ENCODE measurements at places on chromosomes 4 and X.

- H3K36me3 ChIP-seq: no peaks in the 10 kb centered on the region
- H3K27me3 ChIP-seq: no peaks in the 10 kb centered on the region
- H3K4me3 ChIP-seq: no peak overlapping the region
- H3K4me1 ChIP-seq: peaks cover 14% of the 10 kb centered on the region
- peak overlapping the region; percentile 62 for H3K27ac ChIP-seq
Measured at GRCh38 chr4:89563431-89563830, 255.8 kb upstream of the GPRIN3 start.

DNA sequence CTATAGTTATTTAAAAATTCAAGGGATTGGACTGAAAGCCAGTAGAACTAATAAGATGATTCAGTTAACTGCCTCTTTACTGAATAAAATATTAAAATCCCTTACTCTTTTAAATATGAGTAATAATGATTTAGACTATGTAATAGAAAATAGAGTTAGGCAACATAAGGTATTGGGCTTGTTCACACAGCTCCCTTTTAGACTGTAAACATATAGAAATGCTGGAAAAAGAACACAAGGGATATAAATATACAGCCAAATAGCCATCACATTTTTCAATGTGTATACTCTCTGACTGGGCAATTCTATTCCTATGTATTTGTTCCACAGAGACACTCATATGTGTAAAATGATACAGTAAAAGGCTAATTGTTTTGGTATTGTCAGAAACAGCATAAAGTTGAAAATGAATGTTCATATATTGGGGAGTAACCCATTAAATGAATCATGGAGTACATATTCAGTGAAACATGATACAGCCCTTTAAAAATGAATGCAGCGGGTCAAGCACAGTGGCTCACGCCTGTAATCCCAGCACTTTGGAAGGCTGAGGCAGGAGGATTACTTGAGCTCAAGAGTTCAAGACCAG is 129.8 kb downstream of the TBC1D19 start:
- H3K27me3 ChIP-seq: no peaks in the 10 kb centered on the region
- H3K4me1 ChIP-seq: peaks cover 8% of the 10 kb centered on the region
- no peak overlapping the region for H3K4me3 ChIP-seq

- H3K4me1 ChIP-seq: no peaks in the 10 kb centered on the region
- H3K27ac ChIP-seq: no peak overlapping the region
- DNase-seq: no peak
- H3K36me3 ChIP-seq: peaks cover 18% of the 10 kb centered on the region
Measured at GRCh38 chr4:8041172-8041571, 101.5 kb upstream of the AFAP1 start.

- H3K36me3 ChIP-seq: no peaks in the 10 kb centered on the region
- no peaks in the 10 kb centered on the region for H3K4me1 ChIP-seq
- H3K4me3 ChIP-seq: no peak overlapping the region
- H3K27ac ChIP-seq: no peak overlapping the region
Measured at GRCh38 chr4:115332078-115332477, 218.7 kb upstream of the NDST4 start.

- H3K36me3 ChIP-seq: no peaks in the 10 kb centered on the region
- no peak overlapping the region for H3K4me3 ChIP-seq
- H3K27ac ChIP-seq: no peak overlapping the region
- H3K4me1 ChIP-seq: no peaks in the 10 kb centered on the region
Measured at GRCh38 chr4:186201535-186202230, 10.3 kb downstream of the CYP4V2 start.

DNA sequence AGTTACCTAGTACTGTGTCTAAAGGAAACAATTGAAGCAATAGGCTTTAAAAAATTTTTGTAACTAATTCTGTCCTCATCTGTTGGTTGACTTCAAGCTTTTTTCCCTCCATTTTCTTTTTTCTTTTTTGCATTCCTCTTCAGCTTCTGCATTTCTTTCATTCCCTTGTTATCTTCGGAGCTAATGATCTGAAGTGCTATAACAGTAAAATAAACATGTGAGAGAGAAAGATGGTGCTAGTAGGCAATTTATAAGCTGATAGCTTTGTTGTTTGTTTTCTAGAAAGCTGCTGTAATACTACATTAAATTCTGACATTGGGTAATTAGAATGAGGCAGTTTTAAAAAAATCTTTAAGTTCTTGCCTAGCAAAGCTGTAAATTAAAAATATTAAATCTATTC is 37.1 kb downstream of the PTPN13 start:
- H3K36me3 ChIP-seq: peaks cover 5% of the 10 kb centered on the region
- no peak for DNase-seq
- no peak overlapping the region for H3K4me3 ChIP-seq
- H3K27ac ChIP-seq: no peak overlapping the region

- H3K4me3 ChIP-seq: peak overlapping the region; percentile 19
- no peak overlapping the region for H3K27ac ChIP-seq
- peak; percentile 75 for DNase-seq
- peaks cover 12% of the 10 kb centered on the region for H3K4me1 ChIP-seq
Measured at GRCh38 chr4:158327525-158327924, 117.2 kb downstream of the TMEM144 start.

- H3K4me1 ChIP-seq: no peaks in the 10 kb centered on the region
- H3K36me3 ChIP-seq: peaks cover 39% of the 10 kb centered on the region
- H3K27me3 ChIP-seq: no peaks in the 10 kb centered on the region
- no peak overlapping the region for H3K27ac ChIP-seq
- H3K4me3 ChIP-seq: no peak overlapping the region
- DNase-seq: no peak
Measured at GRCh38 chr4:105241451-105241850, 94.8 kb downstream of the TET2 start.

- peak overlapping the region; percentile 55 for H3K27ac ChIP-seq
- H3K4me1 ChIP-seq: peaks cover 11% of the 10 kb centered on the region
- H3K4me3 ChIP-seq: no peak overlapping the region
- no peaks in the 10 kb centered on the region for H3K36me3 ChIP-seq
- peak; percentile 98 for DNase-seq
Measured at GRCh38 chr4:57501720-57502119, 391.5 kb upstream of the IGFBP7 start.

DNA sequence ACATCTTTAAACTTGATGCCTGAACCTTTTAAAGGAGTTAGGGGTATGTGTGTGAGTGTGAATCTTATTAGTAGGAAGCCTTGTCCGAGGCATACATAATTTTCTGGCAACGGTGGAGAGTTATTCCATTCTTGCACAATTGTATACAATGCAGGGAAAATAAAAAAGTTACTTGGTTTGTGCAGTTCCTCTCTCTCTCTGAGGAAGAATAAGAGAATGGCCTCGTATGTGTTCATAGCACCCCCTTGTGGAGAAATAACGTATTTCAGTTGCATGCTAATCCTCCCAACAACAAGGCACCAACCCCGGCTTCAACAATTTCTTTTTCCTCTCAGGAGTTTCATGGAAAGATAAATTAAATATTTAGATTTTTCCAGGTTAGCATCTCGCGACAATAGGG is 33.7 kb upstream of the FGF13 start:
- H3K4me3 ChIP-seq: no peak overlapping the region
- no peaks in the 10 kb centered on the region for H3K4me1 ChIP-seq
- H3K27ac ChIP-seq: no peak overlapping the region
- DNase-seq: peak; percentile 66

DNA sequence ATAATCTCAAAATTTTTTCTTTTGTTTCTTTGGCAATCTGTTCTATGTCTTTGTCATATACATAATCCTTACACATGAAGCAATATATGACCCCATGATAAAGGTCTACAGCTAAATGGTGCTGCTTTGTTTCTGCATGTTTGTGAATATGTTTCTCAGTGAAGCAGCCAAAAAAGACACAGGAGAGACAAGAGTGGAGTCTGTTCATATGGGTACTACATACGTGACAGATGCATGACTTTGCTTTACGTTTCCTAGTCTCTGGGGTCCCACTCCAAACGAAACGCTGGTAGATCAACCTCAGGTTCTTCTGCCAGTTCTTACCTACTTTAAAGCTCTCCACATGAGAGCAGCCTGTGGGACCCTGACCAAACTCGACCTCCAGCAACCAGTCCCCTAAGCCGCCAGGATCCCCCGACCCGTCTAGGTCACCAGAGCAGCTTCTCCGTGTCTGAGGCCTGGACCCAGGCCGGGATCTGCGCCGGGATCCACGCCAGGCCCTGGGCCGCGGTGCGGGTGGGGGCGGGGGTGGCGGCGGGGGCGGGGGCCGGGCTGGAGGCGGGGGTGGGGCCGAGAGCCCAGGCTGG is 1.5 kb downstream of the USP51 start:
- peaks cover 6% of the 10 kb centered on the region for H3K36me3 ChIP-seq
- H3K4me3 ChIP-seq: no peak overlapping the region
- no peak for DNase-seq
- H3K27ac ChIP-seq: no peak overlapping the region
- H3K27me3 ChIP-seq: peaks cover 14% of the 10 kb centered on the region
- no peaks in the 10 kb centered on the region for H3K4me1 ChIP-seq

DNA sequence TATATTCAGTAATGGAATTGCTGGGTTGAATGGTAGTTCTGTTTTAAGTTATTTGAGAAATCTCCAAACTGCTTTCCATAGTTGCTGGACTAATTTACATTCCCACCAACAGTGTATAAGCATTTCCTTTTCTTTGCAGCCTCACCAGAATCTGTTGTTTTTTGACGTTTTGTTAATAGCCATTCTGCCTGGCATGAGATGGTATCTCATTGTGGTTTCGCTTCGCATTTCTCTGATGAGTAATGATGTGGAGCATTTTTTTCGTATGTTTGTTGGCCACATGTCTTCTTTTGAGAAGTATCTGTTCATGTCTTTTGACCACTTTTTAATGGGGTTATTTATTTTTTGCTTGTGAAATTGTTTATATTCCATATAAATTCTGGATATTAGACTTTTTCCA is 13.6 kb upstream of the MAGED4B start:
- no peak for DNase-seq
- H3K36me3 ChIP-seq: no peaks in the 10 kb centered on the region
- no peaks in the 10 kb centered on the region for H3K4me1 ChIP-seq
- no peak overlapping the region for H3K4me3 ChIP-seq

GRCh38 chr4:67765401-67765800 is 11.2 kb upstream of the GNRHR start:
- no peak overlapping the region for H3K4me3 ChIP-seq
- no peaks in the 10 kb centered on the region for H3K27me3 ChIP-seq
- H3K4me1 ChIP-seq: peaks cover 18% of the 10 kb centered on the region

GRCh38 chr4:138512756-138513155 is 270.6 kb upstream of the SLC7A11 start:
- H3K4me1 ChIP-seq: peaks cover 5% of the 10 kb centered on the region
- H3K36me3 ChIP-seq: no peaks in the 10 kb centered on the region
- no peak overlapping the region for H3K27ac ChIP-seq
- no peak overlapping the region for H3K4me3 ChIP-seq
- no peak for DNase-seq

DNA sequence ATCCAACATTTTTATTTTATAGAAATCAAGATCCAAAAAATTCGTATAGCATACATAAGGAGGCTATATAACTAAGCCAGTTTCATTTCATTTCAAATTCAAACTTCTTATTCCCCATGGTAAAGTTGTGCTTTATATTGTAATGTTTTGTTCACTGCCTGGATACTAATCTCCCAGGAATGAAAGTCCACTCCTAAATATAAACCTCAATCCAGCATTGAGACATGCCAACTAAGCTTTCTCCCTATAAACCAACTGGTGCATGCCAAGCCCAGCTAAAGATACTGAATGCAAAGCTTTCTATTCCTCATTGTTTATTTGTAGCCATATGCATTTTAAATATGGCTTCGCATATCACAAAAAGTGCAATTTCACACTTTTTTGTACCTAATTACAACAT is 63.8 kb upstream of the INPP4B start:
- no peak overlapping the region for H3K27ac ChIP-seq
- DNase-seq: no peak
- H3K36me3 ChIP-seq: no peaks in the 10 kb centered on the region
- no peaks in the 10 kb centered on the region for H3K27me3 ChIP-seq
- no peak overlapping the region for H3K4me3 ChIP-seq

DNA sequence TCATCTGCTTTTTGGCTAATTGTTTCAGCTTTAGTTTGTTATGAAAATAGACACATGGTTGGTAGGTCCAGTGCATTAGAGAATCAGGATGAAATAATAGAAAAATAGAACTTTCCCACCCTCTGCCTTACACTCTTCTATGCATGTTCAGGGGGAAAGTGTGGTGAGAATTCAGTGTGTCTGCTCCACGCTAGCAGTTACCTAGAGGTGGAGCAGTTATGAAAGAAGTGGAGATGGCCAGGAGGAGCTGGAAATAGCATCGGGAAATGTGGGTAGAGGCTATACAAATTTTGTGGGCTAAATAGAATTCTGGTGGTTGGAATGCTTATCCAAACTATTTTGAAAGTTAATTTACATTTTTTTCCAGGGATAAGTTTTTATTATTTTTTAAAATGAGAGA is 91.4 kb upstream of the MAD2L1 start:
- H3K36me3 ChIP-seq: no peaks in the 10 kb centered on the region
- no peak overlapping the region for H3K4me3 ChIP-seq
- H3K27ac ChIP-seq: no peak overlapping the region
- DNase-seq: peak; percentile 2
- no peaks in the 10 kb centered on the region for H3K27me3 ChIP-seq

DNA sequence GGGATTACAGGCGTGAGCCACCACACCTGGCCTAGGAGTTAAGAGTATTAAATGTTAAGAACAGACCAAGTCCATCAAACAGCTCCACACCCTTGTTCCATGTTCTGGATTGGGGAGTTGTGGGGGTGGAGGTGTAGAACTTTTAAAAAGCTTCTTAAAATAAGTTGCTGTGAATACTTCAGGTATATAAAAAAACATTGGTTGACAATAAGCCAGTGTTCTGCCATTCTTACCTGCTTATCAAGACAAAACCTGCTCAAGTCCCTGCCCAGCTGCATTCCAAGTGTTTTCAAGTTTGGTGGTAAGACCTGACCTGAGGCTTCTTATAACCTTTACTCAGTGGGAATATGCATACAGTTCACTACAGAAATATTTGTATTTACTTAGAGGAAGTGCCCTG is 6.4 kb downstream of the RBM3 start:
- no peak overlapping the region for H3K27ac ChIP-seq
- H3K36me3 ChIP-seq: peaks cover 40% of the 10 kb centered on the region
- DNase-seq: no peak
- H3K27me3 ChIP-seq: no peaks in the 10 kb centered on the region
- no peak overlapping the region for H3K4me3 ChIP-seq

- no peak overlapping the region for H3K27ac ChIP-seq
- H3K36me3 ChIP-seq: no peaks in the 10 kb centered on the region
- H3K4me3 ChIP-seq: no peak overlapping the region
Measured at GRCh38 chrX:17566740-17567139, 170.6 kb upstream of the SCML1 start.

- no peaks in the 10 kb centered on the region for H3K27me3 ChIP-seq
- no peaks in the 10 kb centered on the region for H3K36me3 ChIP-seq
- DNase-seq: no peak
- H3K4me3 ChIP-seq: no peak overlapping the region
- H3K27ac ChIP-seq: no peak overlapping the region
- H3K4me1 ChIP-seq: no peaks in the 10 kb centered on the region
Measured at GRCh38 chrX:76815754-76816153, 388.2 kb downstream of the MAGEE1 start.

DNA sequence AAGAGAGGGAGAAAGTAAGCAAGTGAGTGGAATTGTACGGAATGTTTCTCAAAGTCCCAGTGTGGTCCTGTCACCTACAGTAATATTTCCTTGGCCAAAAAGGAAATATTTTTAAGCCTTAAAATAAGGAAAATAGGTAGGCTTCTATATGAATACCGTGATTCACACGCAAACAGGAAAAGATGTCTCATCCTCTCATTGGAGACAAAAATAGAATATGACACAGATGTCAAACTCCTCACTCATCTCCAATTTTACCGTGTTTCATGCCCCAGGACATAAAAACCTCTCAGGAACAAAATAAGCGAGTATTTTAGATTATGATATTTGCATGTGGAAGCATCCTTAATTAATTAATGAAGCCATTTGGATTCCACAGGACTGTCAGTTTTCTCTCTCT is 1269.5 kb downstream of the RAPGEF2 start:
- no peaks in the 10 kb centered on the region for H3K27me3 ChIP-seq
- no peaks in the 10 kb centered on the region for H3K36me3 ChIP-seq
- H3K4me1 ChIP-seq: no peaks in the 10 kb centered on the region
